NCI-H2171 (cell line): ENCODE measurements at places on chromosomes 1 and 21.

- DNase-seq: peak; percentile 2
These were observed 445.4 kb upstream of the NFIA start for GRCh38 chr1:60636946-60637345.

- no peak for DNase-seq
These were observed 981.2 kb downstream of the TTLL7 start for GRCh38 chr1:83017701-83018100.

DNA sequence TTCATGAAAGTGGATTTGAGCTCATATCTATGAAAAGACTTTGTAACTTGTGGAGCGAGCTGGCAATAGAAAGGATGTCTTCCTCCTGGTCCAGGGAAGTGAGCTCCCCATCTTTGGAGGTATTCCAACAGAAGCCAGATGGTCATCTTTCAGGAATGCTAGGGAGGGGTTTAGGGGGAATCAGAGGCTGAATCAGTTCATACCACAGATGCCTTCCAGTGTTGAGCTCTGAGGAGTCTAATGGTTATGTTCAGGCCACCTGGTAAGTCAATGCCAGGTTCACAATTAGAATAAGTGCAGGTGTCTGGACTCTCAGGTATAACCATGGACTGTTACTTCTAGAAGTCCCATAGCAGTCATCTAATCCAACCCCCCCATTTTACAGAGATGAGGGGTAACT is 119.1 kb downstream of the ACTL8 start:
- DNase-seq: no peak

DNA sequence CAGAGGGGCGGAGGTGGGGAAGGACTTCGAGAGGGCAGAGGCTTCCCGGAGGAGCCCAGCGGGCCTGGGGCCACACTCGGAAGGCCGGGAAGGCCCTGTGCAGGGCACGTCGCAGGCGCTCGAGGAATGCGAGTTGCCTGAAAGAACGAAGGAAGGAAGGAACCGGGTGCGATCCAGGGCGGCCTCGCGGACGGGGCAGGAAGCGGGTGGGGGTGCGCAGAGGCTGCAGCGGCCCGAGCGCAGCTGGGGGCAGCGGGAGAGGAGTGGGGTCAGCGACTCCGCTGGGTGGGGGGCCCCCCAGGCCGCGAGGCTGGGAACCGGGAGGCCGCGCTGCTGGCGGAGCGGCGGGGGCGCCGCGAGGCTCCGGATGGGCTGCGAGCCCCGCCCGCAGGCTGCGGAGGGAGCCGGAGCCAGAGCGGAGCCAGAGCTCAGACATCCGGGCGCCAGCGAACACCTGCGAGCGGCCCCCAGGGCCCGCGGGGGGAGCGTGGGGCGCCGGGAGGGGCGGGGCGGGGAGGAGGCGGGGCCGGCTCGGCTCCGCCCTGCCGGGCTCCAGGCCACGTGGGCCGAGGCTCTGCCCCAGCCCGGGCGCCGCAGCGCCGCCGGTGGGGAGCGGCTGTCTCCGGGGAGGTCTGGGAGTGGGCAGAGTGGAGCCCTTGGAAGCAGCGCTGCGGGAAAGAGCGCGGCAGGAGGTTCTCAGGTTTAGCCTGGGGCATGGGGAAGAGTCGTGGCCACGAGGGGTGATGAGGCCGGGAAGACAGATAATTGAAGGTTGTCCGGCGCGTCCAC is 4.6 kb downstream of the ID3 start:
- peak; percentile 90 for DNase-seq

DNA sequence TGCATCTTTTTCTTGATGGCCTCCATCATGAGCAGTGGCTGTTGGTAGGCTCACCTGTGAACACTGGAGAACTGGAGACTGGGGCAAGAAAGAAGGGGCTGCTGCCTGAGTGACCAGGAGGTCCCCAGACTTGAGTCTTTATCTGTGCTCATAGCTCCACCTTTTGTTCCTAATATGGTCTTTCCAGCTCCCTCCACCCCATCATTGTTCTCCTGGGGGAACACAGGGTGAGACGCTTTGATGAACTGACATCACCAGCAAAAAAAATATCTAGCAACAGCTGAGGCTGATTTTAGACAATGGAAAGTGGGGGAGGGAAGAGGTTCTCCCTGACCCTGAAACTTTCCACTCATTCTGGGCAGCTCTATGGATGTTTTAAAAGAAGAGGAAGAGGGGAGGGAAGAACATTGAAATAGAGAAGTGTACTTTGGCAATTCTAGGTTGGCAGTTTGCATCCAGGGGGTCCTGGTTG is at the start of gene TPM3:
Gene TPM3, minus strand, starts transcription at position 111 of the 472 bp plus-strand sequence. Its CDS starts 82 bp downstream, at position 29.
- DNase-seq: no peak

DNA sequence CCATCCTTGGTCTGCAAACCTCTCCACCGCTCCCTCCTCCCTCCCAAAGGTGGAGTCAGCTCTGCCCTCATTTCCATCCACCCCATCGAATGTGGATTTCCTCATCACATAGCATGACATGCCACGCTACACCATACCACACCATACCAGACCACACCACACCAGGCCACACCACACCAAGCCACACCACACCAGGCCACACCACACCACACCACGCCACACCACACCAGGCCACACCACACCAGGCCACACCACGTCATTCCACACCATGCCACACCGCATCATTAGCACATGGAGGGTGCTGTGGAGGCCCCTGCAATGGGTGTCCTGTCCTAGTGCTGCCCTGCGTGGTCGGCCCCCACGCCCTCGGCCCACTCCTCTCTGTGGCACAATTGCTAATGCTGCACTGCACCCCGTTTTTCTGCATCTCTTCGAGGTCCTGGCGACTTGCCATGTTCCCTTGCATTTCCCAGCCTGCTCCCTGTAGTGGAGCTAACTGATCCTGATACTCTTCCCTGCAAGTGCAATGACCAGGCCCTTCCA is 11.3 kb downstream of the DFFB start:
- DNase-seq: no peak

DNA sequence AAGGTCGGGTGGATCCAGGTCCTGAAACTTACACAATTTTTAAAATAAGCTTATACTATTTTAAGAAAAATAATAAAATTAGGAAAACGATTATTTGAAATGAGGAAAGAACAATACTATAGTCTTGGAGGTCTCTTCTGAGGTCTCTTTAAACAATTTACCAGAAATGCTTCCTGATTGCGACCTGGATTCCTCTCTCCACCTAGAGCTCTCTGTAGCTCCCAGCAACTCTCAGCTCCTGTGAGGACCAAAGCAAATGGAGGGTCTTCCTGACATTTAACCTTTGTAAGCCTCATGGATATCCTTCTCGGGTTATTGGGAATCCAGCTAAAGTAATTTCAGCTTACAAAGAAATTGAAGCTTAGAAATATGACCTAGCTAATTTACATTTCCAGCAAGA is 886 bp downstream of the BTBD8 start:
- no peak for DNase-seq

DNA sequence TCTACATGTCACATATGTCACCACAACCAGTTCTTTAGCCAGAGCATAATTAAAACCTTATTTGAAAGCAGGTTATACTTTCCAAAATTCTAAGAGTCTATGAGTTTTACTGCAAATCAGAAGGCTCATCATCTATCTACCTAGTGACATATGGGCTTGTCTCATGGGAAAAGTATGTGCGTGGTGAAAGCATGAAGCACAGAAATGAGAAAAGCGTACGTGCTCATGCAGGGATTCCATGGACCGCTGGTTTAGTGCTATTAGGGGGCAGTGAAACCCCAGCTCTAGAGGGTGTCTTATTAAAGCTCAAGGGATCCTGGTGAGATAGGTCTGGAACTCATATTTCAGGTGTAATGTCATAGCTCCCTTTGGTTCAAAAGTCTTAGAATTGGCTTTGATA is 50.2 kb downstream of the FAM163A start:
- DNase-seq: peak; percentile 33

- no peak for DNase-seq
These were observed 1.6 kb downstream of the LMO4 start for GRCh38 chr1:87330057-87330884.

DNA sequence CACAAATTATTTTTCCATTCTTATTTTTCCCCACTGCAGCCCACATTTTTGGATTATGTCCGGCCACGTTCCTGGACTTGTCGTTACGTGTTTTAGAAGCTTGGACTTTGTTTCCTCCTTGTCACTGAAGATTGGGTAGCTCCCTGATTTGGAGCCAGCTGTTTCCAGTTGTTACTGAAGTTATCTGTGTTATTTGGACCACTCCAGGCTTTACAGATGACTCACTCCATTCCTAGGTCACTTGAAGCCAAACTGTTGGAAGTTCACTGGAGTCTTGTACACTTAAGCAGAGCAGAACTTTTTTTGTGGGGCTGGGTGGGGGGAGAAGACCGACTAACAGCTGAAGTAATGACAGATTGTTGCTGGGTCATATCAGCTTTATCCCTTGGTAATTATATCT is 12.2 kb upstream of the AXDND1 start:
- no peak for DNase-seq

- DNase-seq: no peak
These were observed 16.1 kb upstream of the TMEM240 start for GRCh38 chr1:1556505-1556904.

- DNase-seq: no peak
These were observed 10.3 kb downstream of the DENND4B start for GRCh38 chr1:153936011-153936802.

DNA sequence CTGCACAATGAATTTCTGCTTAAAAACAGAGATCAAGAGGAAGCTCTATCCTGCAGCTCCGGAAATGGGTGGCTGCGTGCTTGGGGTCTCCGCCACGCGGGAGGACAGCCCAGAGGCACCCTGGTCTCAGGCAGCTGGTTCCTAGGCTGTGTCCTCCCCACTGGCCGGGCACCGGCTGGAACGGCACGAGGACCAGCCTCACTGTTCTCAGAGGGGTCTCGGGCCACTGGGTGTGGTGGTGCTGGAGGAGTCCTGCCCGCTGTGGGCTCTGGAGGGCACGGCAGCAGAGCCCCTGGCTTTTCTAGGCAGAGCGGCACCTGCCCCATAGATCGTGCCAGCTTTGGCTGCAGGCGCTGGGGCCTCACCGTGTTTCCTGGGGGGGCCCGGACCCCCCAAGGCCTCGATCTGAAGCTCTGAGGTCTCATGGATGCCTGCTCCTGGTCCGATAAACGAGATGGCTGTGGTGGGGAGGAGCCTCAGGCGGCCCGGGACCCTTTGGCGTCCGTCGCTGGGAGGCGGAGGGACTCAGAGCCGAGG is 8.2 kb upstream of the RNF223 start:
- DNase-seq: no peak

GRCh38 chr1:207845109-207845508 is 65.8 kb downstream of the CD34 start:
- no peak for DNase-seq

DNA sequence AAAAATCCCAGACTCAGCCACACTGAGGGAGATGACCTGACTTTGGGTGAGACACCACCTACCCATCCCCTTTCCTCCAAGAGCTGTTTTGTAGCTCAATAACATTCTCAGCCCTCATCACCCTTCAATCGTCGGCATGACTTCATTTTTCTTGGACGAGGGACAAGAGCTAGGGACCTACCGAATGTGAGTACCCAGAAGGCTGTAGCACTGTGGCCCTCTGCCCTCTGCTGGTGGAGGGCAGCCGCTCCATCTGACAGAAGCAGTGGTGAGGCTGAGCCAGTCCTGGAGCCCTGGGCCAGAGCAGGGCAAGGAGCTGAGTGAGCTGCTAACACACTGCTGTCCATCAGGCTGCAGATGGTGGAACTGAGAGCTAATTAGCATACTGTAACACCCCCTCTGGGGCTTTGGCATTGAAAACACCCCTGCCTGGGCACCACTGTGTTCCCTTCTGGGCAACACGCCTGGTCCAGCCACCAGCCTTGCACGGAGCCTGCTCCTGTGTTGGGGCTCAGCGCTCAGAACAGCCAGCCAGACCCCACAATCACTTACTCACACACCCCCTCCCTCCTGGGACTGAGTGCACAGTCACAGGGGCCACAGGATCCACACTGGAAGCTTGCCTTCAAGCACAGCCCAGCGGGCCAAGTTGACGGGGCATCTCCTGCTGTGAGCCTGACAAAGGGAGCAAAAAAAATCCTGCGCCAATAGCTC is 18.3 kb upstream of the ALPL start:
- no peak for DNase-seq

DNA sequence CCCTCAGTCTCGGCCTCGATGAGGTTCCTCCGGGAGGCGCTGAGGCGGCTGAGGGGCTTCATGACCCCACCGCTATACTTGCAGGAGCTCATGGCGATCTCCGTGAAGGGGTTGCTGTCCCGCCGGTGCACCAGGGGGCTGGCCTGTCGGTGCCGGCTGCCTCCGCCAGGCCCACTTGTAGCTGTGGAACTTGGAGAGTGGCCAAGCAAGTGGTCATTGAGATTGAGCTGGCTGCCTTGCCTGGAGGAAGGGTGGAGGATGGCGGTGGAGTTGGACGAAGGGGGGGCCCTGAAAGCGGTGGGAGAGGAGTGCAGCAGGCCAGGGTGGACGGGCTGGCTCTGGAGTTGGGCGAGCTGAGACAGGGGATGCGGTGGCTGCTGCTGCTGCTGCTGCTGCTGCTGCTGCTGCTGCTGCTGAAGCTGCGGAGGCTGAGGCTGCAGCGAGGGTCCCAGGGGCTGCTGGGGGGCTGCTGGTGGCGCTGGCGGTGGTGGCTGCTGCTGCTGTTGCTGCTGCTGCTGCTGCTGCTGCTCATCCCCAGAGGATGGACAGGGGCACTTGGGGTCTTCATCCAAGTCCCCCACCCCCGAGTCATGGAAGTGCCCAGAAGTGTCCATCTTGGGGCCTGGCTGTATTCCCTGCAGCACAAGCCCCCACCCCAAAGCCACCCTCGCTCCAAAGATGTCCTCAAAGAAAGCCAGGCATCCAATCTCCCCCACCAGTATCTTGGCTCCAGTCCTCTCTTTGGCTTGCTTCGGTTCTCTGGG is 548 bp downstream of the KCNN3 start:
- no peak for DNase-seq

- no peak for DNase-seq
These were observed 83.9 kb upstream of the SIPA1L2 start for GRCh38 chr1:232713785-232714184.

GRCh38 chr1:200877839-200878551 is 5.2 kb downstream of the GPR25 start:
- DNase-seq: no peak

GRCh38 chr1:205610901-205611466 is 20.8 kb downstream of the ELK4 start:
- DNase-seq: no peak

DNA sequence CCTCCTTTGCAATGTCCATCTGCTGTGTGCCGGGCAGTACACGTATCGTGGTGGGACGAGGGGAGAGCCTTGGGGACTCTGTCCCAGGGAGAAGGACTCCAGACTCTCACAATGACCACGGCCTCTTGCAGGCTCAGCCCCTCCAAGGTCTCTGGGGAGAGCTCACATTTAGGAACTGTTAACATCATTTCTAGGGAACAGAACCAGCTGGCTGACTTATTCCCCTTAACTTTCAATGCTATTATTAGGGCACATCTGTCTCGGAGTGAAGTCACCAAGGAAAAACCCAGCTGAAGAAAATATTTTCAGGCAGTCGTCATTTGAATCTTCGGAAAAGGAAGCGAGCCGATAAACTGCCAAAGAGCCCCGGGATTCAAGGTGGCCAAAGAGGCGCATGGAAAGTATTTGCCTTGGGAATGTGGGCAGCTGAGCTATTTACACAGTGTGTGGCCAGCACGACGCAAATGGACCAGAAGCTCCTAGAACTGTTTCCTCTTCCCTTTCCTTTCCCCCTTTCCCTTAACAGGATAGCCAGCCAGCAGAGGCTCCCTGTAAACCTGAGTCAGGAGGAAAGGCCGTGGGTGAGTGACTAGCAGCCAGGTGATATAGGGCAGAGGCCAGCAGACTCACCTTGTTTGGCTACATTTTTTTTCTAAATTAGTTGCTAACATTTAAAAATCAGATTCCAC is 74.5 kb downstream of the ITPKB start:
- no peak for DNase-seq

GRCh38 chr1:8350914-8351684 is 33.2 kb downstream of the SLC45A1 start:
- DNase-seq: no peak

GRCh38 chr1:187665483-187665882 is 836.7 kb downstream of the PLA2G4A start:
- no peak for DNase-seq
